ENCODE measurements at places on chromosomes 3 and 15.

DNA sequence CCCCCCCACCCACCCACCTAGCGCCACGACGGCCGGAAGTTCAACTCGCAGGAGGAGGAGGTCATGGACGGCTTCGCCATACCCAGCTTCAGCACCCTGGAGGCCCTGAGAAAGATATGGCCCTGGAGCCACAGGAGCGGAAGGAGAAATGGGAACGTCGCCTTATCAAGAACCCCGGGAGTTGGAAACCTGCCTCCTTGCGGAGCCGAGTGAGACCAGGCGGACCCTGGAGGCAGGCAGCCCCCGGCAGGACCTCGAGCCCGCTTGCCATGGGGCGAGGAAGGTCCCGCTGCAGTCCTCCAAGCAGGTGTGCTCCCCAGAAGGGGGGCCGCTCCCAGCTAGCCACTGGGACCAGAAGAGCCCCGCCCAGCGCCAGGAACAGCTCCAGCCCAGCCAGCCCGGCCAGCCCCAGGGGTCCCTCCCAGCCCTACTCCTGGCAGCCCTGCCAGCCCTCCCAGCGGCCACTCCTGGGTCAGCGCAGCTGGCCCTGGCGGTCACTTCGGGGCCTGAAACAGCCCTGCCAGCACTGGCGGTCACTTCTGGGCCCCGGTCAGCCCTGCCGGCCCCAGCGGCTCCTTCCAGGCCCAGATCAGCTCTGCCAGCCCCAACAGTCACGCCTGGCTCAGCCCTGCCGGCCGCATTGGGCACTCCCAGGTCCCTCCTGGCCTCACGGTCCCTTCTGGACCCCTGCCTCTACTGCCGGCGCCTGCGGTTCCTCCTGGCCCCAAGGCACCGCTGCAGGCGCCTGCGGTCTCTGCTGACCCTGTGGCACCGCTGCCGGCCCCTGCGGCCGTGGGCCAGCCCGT is 10.3 kb upstream of the ROPN1B start:
- DNase-seq = no peak

DNA sequence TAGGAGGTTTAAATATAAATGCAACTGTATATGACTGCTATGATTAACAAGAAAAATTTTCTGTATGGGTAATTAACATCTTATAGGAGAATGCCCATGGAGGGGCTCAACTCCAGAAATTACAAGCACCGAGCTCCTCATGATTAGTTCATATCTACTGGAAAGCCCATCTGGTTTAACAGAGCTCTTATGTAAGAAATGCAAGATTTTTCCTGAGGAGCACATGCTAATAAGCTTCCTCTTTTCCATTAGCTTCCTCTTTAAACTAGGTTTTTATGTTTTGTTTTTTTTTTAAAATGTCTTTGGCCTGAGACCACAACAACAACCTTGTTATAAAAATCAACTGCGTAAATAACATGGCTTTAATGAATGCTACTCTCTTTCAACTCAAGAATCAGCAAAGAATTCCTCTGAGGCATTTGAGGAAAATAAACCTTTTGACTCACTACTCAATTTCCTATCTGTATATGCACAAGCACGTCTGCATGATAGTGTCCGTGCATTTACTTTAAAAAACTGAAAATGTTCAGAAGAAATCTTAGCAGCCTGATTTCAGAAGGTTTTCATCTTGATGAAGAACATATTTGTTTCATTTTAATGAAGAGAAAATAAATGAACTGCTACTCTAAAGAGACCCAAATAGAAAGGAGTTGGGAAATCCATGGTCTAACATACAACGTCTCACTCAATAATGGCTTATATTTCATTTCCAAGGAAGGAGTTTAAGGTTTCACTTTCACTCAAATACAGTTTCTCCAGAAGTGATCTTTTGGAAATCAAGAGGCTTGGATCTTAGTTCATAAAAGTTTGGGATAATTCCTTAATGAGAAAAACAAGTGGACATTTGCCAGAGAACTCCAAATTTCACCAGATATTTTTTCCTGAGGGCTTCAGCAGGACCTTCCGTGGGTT is 180.8 kb downstream of the KCNAB1 start:
- no peak for DNase-seq

DNA sequence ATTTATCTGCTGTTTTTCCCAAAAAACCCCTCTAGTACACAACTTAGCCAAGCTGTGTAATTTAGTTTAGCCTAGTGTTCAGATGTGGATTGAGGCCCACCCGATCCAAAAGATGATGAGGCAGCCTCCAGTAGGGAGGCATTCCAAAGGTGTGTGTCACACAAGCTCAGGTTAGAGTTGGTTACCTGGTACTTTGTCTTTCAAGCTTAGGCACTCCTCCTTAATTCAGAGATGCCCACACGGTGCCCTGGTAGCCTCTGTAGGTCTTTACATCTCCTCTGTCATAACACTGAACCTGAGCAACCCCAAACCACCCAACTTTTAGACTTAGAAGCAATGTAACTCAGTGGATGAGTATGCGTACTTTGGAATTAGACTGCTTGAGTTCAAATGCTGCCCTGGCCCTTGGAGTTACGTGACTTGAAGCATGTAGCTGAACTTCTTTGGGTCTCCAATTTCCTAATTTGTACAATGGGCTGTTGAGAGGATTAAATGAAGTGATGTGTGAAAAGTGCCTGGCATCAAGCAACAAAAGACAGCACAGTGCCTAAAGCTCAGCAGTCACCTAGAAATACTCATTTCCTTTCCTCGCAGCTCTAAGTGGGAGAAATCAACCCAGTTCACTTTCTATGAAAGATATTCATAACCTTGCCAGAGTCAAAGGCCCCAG is 284.6 kb upstream of the RARB start:
- DNase-seq = no peak

DNA sequence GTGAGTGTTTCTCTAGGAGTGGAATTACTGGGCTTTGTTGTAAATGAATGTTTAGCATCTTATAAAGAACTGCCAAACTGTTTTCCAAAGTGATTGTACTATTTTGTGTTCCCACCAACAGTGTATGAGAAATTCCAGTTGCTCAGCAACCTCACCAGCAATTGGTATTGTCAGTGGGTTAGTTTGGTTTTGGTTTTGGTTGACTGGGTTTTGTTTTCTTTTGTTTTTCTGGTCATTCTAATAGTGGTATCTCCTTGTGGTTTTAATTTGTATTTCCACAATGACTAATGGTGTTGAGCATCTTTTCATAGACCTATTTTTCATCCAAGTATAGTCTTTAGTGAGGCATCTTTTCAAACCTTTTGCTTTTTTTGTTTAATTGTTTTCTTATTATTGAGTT is 27.1 kb downstream of the FILIP1L start:
- DNase-seq = no peak

DNA sequence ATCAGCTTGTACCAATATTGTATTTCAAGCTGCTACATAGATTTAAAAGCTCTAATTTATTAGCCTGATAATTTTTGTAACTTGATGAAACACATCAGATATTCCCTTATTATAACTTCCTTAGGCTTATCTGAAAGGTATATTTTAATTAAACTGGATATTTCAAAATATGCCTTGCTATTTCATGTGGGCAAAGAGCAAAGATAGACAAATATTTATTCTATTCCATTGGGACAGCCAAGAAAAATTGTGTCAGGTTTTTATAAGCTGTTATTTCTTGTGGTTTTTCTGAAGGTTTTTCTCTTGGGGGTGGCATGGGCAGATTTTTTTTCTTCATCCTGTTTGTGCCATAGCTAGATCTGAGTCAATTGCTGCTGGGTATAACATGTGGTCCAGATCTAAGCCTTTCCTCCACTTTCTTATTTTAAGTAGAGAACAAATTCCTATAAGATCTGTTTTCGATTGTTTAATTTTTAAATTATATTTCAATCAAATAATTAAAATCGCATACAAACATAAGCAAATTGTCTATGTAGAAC is 249.5 kb downstream of the NAALADL2 start:
- DNase-seq = no peak

DNA sequence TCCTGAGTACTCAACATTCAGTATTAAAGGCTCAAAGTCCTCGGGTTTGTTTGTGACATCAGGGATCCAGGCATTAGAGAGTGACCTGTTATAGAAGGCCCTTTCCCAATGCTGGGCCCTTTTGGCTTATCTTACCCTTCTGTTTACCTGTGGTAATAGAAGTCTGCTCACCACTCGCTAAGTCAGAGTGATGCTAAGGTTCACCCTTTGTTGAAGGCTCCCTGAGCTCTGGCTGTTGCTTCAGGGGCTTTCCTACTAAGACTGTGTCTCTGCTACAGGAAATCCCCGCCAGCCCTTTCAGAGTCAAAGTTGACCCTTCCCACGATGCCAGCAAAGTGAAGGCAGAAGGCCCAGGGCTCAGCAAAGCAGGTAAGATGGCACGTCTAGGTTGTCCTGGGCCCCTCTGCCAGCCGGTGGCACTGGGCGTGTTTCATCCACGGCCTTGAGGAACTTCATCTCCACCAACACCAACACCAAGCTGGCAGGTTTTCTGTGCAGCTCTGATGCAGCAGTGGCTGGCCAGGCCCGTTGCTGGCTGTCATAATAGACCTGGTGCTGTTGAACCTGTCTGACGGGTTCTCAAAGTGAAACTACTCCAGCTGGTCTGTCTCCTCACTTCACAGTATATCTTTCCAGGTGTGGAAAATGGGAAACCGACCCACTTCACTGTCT is 99.1 kb downstream of the DNASE1L3 start:
- no peak for DNase-seq

DNA sequence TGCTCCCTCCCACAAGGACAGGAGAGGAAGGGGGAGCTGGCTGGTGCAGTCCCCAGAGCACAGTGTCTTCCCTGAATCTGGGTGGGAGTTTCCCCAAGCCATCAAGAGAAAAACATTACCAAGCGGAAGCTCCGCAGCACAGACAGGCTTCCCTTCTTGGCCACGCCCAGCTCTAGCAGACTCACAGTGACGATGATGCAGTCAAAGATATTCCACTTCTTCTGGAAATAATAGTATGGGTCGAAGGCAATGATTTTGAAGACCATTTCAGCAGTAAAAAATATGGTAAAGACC is 76.7 kb downstream of the SCN10A start:
- no peak for DNase-seq

DNA sequence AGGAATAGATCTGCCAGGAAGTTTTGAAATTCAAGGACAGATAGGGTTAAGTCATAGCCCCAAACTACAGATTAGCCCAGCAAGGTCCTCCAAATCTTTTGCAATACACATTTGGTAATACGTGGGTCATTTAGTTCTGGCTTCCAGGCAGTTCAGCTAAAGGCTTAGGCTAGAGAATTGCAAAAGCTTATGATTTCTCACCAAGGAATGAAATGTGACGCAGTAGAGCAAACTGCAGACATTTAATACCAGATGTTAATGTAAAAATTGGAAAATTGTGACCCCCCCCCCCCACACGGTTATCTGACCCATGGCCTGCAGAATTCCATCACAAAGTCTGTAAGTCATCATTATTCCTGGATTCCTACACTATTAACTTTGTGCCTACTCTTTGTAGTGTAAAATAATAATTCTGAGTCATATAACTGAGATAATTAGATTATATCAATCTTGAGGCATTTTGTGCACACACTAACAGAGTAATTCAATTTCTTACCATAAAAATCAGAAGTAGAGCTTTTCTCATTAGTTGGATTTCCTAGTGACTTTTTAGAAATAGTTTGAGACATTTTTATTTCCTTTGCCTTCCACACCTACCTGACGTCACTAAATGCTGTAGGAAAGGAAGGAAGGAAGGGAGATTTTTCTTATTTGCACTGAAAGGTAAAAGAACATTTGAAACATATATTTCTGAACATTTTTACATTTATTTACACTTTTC is 235.2 kb downstream of the DTWD1 start:
- no peak for DNase-seq

GRCh38 chr3:45635475-45636256 is 41.1 kb downstream of the LIMD1 start:
- no peak for DNase-seq

- DNase-seq = no peak
Observed at GRCh38 chr3:141431411-141432378, 55.1 kb upstream of the RASA2 start.

GRCh38 chr3:47527952-47528725 is 14.6 kb upstream of the ELP6 start:
- no peak for DNase-seq

- DNase-seq = peak; percentile 63
Observed at GRCh38 chr15:40340038-40340739, 550 bp downstream of the CCDC9B start.

DNA sequence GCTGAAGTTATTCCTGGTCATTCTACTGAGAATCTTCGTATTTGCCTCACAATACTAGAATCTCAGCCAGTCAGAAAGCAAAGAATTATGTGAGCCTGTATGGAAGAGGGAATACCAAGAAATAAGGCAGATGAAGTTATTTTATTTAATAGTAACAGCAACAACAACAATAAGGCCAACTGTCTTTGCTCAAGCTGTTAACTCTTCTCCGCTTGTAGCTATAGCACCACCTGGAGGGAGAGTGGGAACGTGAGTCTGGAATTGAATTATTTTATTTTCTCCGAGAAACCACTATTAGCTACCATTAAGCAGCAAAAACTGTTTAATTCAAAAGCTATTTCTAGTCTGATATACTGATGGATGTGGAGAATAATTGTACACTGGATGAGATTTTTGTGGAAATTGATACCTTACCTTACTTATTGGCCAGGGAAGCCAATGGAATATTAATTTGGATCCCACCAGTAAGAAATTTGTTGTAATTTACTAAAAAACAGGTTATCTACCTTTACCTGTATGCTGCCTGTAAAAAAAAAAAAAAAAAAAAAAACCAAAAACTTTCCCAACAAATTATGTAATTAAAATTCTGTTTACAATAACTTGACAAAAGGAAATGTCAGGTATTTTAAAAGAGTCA is 50.1 kb downstream of the CALML4 start:
- peak; percentile 20 for DNase-seq

DNA sequence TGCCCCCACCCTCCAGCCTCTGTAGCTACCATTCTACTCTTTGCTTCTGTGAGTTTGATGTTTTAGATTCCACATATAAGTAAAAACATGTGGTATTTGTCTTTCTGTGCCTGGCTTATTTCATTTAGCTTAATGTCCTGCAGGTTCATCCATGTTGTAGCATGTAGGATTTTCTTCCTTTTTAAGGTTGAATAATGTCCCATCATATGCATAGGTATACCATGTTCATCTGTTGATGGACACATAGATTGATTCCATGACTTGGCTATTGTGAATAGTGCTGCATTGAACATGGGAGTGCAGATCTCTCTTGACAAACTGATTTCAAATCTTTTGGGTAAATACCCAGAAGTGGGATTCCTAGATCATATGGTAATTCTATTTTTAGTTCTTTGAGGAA is 11.8 kb downstream of the THSD4 start:
- DNase-seq = no peak

DNA sequence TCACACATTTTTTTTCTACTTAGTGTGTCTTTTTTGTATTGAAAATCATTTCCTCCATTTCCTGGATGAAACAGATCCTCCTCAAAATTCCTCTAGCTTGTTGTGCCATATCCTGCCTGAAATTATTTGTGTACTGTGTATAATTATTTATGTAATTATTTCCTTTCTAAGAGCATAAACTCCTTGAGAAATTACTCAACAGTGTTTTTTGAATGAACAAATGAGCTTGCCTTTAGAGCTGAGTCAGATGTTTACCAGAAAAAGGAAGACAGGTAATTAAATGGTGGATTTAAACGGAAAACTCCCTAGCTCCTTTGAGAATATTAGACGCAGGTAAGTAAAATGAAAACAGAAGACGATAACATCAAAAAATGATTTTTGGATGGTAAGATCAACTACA is 13.2 kb upstream of the SECISBP2L start:
- no peak for DNase-seq

GRCh38 chr3:39978308-39978707 is 168.9 kb downstream of the MYRIP start:
- DNase-seq = no peak

GRCh38 chr3:157354722-157355121 is 81.9 kb upstream of the PTX3 start:
- no peak for DNase-seq

- DNase-seq = no peak
Observed at GRCh38 chr15:26572602-26573350, 200.1 kb downstream of the GABRB3 start.

Measured in NCI-H2171 (cell line).